ENCODE measurements at places on chromosomes 16 and 17. TPM values are rescaled to one million over a fixed set of nuclear protein-coding genes. Genes with fewer than 3 reads are reported as not detected.
A peak's percentile ranks its signal among the peaks of the same experiment; 100 is the strongest.

OTOP3 gene
- not detected for total RNA-seq

SDR42E2 gene
- total RNA-seq: not detected

FOXJ1 gene
- under 0.01 TPM for total RNA-seq

SPAG7 gene
- total RNA-seq: 18.6 TPM

CA7 gene
- total RNA-seq: not detected

GRCh38 chr17:79671085-79671694 lies 59.6 kb upstream of the ENPP7 start:
- no peaks in the 10 kb centered on the region for H3K27me3 ChIP-seq
- no peak overlapping the region for H3K4me3 ChIP-seq
- no peak for DNase-seq
- H3K36me3 ChIP-seq: no peaks in the 10 kb centered on the region
- no peak overlapping the region for H3K27ac ChIP-seq

KRT40 gene
- total RNA-seq: not detected

SLC38A8 gene
- 0.08 TPM for total RNA-seq

DNA sequence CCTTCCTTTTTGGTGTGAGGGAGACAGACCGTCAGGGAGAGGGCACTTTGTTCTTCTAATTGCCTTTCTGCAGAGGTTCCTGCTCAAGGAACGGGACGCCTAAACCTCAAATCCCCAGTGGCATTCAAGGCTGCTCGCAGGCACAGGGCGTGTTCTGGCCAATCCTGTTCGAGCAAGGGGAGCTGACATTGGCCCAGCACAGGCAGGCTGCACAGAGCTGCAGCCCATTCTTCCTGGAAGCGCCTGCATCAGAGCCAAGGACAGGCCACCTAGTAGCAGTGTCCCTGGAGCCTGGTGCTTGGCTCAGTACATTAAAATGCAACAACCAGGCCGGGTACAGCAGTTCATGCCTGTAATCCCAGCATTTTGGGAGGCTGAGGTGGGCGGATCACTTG lies 72.2 kb upstream of the CREBBP start:
- DNase-seq: no peak
- H3K36me3 ChIP-seq: no peaks in the 10 kb centered on the region
- no peaks in the 10 kb centered on the region for H3K4me1 ChIP-seq

DNA sequence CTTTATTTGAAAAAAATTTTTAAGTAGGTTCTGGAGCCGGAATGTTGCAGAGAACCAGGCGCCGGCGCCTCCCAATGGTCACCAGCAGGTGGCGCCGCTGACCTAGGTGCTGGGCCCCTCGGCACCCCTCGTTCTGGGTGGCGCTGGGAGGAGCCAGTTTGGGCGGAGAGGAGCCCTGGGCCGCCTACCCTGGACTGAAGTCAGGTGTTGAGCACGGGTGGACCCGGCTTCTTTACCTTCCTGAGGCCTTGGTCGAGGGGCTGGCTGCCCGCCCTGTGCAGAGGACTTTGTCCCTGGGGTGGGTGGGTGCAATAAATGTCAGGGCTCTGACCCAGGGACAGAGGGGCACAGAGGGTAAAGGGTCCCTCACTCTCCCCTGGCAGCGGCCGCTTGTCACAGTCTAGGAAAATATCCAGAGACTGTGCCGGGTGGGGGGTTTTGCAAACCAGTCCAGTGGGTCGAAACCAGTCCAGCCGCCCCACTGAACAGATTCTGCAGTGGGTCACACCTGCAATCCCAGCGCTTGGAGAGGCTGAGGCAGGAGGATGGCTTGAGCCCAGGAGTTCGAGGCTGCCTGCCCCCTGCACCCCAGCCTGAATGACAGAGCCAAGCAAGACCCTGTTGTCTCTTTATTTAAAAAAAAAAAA lies 30.1 kb upstream of the TNFRSF13B start:
- H3K27me3 ChIP-seq: no peaks in the 10 kb centered on the region
- peak; percentile 84 for DNase-seq
- H3K4me1 ChIP-seq: peaks cover 6% of the 10 kb centered on the region
- H3K4me3 ChIP-seq: no peak overlapping the region

GRCh38 chr16:642189-643049 lies 791 bp downstream of the MCRIP2 start:
- peak; percentile 63 for DNase-seq
- H3K27me3 ChIP-seq: no peaks in the 10 kb centered on the region
- H3K27ac ChIP-seq: peak overlapping the region; percentile 65
- peaks cover 71% of the 10 kb centered on the region for H3K4me1 ChIP-seq
- H3K36me3 ChIP-seq: no peaks in the 10 kb centered on the region

DNA sequence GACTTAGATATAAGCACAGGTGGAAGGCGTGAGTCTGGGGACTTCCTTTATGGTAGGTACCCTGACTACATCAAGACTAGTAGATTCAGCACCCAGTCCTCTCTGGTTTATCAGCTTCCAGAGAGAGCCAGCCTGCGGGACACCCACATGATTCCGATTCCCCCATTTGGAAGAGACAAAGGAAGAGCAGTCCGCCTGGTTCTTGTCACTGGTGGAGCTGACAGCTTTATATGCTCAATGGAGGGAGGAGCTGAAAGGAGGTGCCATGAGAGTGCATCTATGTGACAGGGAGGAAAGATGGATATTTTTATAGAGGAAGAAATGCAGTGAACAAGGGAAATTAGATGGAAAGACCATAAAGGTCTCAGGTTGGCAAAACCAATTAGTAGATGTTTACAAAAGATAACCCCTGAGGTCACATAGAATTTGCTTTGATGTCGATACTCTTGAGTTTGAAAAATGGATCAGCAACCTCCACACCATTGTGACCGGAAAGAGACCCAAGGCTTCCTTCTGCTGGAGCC lies 437.7 kb downstream of the PMP22 start:
- no peaks in the 10 kb centered on the region for H3K4me1 ChIP-seq
- no peaks in the 10 kb centered on the region for H3K27me3 ChIP-seq
- no peak for DNase-seq
- no peaks in the 10 kb centered on the region for H3K36me3 ChIP-seq
- no peak overlapping the region for H3K27ac ChIP-seq
- no peak overlapping the region for H3K4me3 ChIP-seq

NPIPA7 gene
- 2.0 TPM for total RNA-seq

GRCh38 chr16:80273635-80274538 lies 266.9 kb upstream of the DYNLRB2 start:
- H3K4me3 ChIP-seq: no peak overlapping the region
- H3K27me3 ChIP-seq: no peaks in the 10 kb centered on the region
- no peaks in the 10 kb centered on the region for H3K36me3 ChIP-seq
- no peak overlapping the region for H3K27ac ChIP-seq
- no peaks in the 10 kb centered on the region for H3K4me1 ChIP-seq

DNA sequence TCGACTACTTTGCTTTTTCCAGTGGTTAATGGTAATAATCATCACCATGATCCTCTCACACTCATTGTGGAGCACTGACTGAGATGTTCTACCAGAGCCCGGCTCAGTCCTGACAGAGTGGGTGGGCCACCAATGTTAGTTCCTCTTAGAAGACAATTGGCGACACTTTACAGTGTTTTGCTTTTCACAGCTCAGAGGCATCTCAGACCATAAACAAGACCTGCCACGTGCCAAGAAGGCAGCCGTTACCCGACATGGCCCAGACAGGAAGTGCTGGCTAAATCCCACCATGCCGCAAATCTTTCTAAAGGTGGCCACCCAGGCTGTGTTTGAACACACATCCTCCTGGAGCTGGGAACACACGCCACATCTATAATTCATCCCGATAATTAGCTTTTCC lies 103.7 kb downstream of the XYLT1 start:
- H3K36me3 ChIP-seq: no peaks in the 10 kb centered on the region
- no peaks in the 10 kb centered on the region for H3K4me1 ChIP-seq
- H3K27me3 ChIP-seq: no peaks in the 10 kb centered on the region
- DNase-seq: no peak
- no peak overlapping the region for H3K4me3 ChIP-seq

GRCh38 chr17:47621293-47622179 lies 28.2 kb upstream of the KPNB1 start:
- H3K27me3 ChIP-seq: no peaks in the 10 kb centered on the region
- H3K4me1 ChIP-seq: no peaks in the 10 kb centered on the region
- peaks cover 28% of the 10 kb centered on the region for H3K36me3 ChIP-seq
- DNase-seq: no peak
- no peak overlapping the region for H3K27ac ChIP-seq

DNA sequence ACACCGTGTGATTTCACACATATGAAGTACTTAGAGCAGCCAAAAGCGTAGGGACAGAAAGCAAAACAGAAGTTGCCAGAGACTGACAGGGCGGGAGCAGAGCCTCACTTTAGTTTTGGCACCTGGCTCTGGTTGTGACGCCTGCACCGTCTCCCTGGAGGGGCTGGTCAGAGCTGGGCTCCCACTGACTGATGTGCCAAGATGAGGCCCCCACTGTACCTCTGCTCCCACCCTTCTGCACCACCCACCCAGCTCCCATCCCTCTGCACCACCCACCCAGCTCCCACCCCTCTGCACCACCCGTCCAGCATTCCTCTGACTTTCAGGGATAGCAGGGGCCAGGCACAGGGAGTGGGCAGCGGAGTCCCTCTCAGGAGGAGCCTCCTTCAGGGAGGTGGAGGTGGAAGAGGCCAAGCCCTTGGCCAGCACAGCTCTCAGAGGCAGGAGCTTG lies 3.2 kb upstream of the PRSS21 start:
- H3K36me3 ChIP-seq: no peaks in the 10 kb centered on the region
- no peaks in the 10 kb centered on the region for H3K27me3 ChIP-seq
- H3K4me1 ChIP-seq: no peaks in the 10 kb centered on the region
- no peak overlapping the region for H3K27ac ChIP-seq
- H3K4me3 ChIP-seq: no peak overlapping the region

GRCh38 chr17:35372846-35373533 lies 431 bp downstream of the SLFN11 start:
- H3K4me1 ChIP-seq: peaks cover 6% of the 10 kb centered on the region
- no peaks in the 10 kb centered on the region for H3K27me3 ChIP-seq
- H3K4me3 ChIP-seq: peak overlapping the region; percentile 61
- no peak for DNase-seq
- no peaks in the 10 kb centered on the region for H3K36me3 ChIP-seq

GRCh38 chr17:81416612-81417011 lies 21.4 kb downstream of the BAHCC1 start:
- H3K4me1 ChIP-seq: no peaks in the 10 kb centered on the region
- no peak for DNase-seq
- no peaks in the 10 kb centered on the region for H3K27me3 ChIP-seq
- H3K27ac ChIP-seq: no peak overlapping the region
- no peak overlapping the region for H3K4me3 ChIP-seq
- no peaks in the 10 kb centered on the region for H3K36me3 ChIP-seq

TM4SF5 gene
- total RNA-seq: 20.1 TPM

CES5A gene
- total RNA-seq: not detected

CHST4 gene
- 14.3 TPM for total RNA-seq

NPIPA2 gene
- total RNA-seq: 0.23 TPM

PRM2 gene
- total RNA-seq: not detected

PRSS8 gene
- total RNA-seq: 8.3 TPM

DNA sequence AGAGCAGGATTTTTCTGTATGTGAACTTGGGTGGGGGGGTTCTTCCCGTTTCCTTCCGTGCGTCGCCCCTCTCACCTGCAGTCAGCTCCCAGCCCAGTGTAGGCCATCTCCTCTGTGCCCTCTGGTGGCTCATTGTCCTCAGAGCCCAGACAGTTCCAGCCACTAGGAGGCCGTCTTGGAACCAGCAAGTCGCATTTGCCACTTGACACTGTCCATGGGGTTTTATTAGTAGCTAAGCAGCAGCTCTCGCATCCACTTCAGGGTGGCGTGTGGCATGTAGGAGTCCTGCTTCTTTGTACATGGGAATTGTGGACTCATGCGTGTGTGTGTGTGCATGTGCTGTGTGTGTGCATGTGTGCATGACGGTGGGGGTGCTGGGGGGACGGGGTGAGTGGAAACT lies 74.0 kb downstream of the SEC14L1 start:
- H3K4me1 ChIP-seq: no peaks in the 10 kb centered on the region
- H3K36me3 ChIP-seq: peaks cover 34% of the 10 kb centered on the region
- no peak overlapping the region for H3K4me3 ChIP-seq
- H3K27ac ChIP-seq: no peak overlapping the region
- DNase-seq: peak; percentile 60

DNA sequence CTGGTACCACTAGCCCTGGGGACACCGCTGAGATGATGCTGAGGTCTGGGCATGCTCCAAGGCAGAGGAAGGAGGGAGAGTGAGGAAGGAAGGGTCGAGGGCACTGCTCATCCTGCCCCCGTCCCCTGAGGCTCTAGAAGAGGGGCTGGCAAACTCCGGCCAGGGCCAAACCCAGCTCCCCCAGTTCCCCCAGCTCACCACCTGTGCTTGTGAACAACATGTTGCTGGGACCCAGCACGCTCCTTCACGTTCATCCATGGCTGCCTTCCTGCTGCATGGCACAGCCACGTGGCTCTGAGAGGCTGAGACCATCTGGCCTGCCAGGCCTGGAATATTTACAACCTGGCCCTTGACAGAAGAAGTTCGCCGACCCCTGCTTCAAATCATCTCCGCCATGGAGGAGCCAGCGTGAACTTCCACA lies 81.2 kb downstream of the RBFOX3 start:
- H3K27ac ChIP-seq: no peak overlapping the region
- no peak overlapping the region for H3K4me3 ChIP-seq
- DNase-seq: no peak
- H3K4me1 ChIP-seq: no peaks in the 10 kb centered on the region

GRCh38 chr17:33121756-33122155 lies 130.1 kb downstream of the SPACA3 start:
- no peaks in the 10 kb centered on the region for H3K36me3 ChIP-seq
- no peak overlapping the region for H3K4me3 ChIP-seq
- DNase-seq: no peak
- H3K4me1 ChIP-seq: no peaks in the 10 kb centered on the region
- no peaks in the 10 kb centered on the region for H3K27me3 ChIP-seq

GRCh38 chr17:58200024-58200633 lies 7.6 kb downstream of the EPX start:
- peak; percentile 49 for DNase-seq
- no peak overlapping the region for H3K4me3 ChIP-seq
- no peak overlapping the region for H3K27ac ChIP-seq
- H3K4me1 ChIP-seq: no peaks in the 10 kb centered on the region
- H3K27me3 ChIP-seq: no peaks in the 10 kb centered on the region

GRCh38 chr16:84614073-84614459 lies 3.8 kb downstream of the COTL1 start:
- no peaks in the 10 kb centered on the region for H3K4me1 ChIP-seq
- H3K4me3 ChIP-seq: no peak overlapping the region
- H3K36me3 ChIP-seq: no peaks in the 10 kb centered on the region
- no peak for DNase-seq
- no peak overlapping the region for H3K27ac ChIP-seq

TMC6 gene
- 61.9 TPM for total RNA-seq

DNA sequence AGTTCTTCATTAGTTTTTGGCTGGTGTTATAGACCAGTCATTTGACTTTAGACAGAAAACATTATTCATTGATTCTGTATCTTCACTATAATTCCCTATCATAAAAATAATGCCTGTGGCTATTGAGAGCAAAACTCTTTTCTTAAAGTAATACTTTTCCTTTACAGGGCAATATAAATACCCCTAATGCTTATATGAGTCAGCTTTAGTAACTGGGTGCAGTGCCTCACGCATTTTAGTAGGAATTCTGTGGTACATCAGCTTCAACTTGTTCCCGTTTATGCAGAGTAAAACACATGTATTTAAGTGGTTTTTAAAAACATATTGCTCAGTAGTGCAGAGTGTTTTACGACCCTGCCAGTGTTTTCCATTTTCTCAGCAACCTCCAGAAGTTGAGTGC lies 68.1 kb downstream of the SEC14L1 start:
- DNase-seq: no peak
- H3K27ac ChIP-seq: peak overlapping the region; percentile 4
- H3K36me3 ChIP-seq: peaks cover 40% of the 10 kb centered on the region
- H3K4me1 ChIP-seq: no peaks in the 10 kb centered on the region

- H3K4me3 ChIP-seq: no peak overlapping the region
- no peaks in the 10 kb centered on the region for H3K27me3 ChIP-seq
- H3K36me3 ChIP-seq: no peaks in the 10 kb centered on the region
- DNase-seq: no peak
Observed at GRCh38 chr16:78705694-78706093, 606.2 kb downstream of the WWOX start.

Data from liver (tissue), 10 donors.